D721Med (cell line): ENCODE measurements at places on chromosomes 7 and 10.

GRCh38 chr7:109235316-109235715, 665.6 kb downstream of the DNAJB9 start:
- no peak for DNase-seq

GRCh38 chr7:92641921-92642511, 51.8 kb upstream of the FAM133B start:
- DNase-seq: no peak

GRCh38 chr10:62460393-62460792, 86.2 kb downstream of the ZNF365 start:
- DNase-seq: no peak

DNA sequence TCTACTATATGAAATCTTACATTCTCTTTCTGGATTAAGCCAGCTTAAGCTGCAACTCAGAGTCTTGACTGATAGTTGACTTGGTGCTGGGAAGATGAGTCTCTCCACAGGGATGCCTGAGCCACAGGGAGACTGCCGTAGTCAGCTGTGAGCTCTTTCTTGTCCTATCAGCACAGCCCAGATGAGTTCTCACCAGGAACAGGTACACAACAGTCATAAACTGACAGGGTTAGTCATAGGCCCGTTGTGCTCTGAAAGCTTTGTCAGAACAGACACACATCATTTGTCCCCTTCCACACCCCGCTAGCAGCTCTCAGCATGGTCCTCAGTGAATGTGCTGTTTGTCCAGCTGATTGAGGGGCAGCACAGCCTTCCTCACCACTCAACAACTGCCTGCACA, 221.6 kb downstream of the RPS24 start:
- DNase-seq: no peak

GRCh38 chr10:88744002-88744401, 15.8 kb upstream of the LIPN start:
- DNase-seq: no peak

DNA sequence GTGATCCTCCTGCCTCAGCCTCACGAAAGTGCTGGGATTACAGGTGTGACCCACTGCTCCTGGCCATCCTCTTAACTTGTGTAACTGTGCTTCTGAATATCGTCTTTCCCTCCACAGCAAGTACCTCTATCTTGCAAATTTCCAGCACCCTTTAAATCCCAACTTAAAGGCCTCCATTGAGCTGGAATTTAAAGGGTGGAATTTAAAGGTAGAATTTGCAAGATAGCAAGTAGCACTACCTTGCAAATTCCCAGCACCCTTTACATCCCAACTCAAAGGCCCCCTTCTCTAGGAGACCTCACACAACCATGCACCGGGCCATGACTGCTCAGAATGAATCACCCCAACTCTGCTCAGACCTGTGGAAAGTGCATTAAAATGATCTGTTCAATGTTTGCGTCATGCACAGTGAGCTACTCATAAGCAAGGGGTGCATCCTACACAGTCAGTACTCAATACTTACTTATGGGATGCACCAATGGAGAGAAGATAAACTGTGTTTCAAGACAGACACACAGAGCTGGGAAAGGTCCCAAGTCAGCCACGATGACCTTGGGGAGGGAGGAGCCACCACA, 17.8 kb upstream of the SDK1 start:
- DNase-seq: no peak

DNA sequence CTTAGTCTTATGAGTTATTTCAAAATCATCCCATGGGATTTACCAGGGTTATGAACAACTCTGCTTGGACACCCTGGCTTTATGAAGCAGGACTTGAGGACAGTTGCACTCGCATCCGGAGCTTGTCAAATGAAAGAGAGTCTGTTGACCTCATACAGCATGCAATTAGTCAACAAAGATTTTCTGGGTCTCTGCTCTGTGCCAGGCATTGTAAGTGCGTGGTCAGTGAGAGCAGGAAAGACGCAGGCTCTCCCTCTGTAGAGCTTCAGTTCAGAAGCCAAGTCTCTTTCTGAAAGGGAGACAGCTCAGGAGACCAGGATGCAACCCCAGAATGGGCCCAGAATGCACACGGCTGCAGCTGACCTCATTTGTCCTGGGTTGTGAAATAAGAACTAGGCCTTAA, 45.5 kb upstream of the DMBT1 start:
- DNase-seq: no peak

- DNase-seq: no peak
Measured at GRCh38 chr7:84152995-84153394, 41.6 kb downstream of the SEMA3A start.

GRCh38 chr10:106967452-106967851, 197.1 kb downstream of the SORCS1 start:
- DNase-seq: no peak

- no peak for DNase-seq
Measured at GRCh38 chr10:19483421-19483820, 332.8 kb upstream of the PLXDC2 start.
